ENCODE measurements at places on chromosomes 1 and 21. TPM values are rescaled to one million over a fixed set of nuclear protein-coding genes. Genes with fewer than 3 reads are reported as not detected.

The RPAP2 gene
- 28.5 TPM for polyA plus RNA-seq

The ERVH48-1 gene
- polyA plus RNA-seq: 1.8 TPM

The ADAMTSL4 gene
- 16.9 TPM for polyA plus RNA-seq

The RIPPLY3 gene
- polyA plus RNA-seq: 1.9 TPM

The LCE3E gene
- not detected for polyA plus RNA-seq

The SYTL1 gene
- polyA plus RNA-seq: 10.2 TPM

The PRDM15 gene
- polyA plus RNA-seq: 6.5 TPM

The C1orf159 gene
- polyA plus RNA-seq: 20.1 TPM

The SSX2IP gene
- 39.3 TPM for polyA plus RNA-seq

The ATP1A4 gene
- polyA plus RNA-seq: 0.12 TPM

The ZSWIM5 gene
- 7.1 TPM for polyA plus RNA-seq

The MRAP gene
- not detected for polyA plus RNA-seq

The TFF2 gene
- not detected for polyA plus RNA-seq

The SPTA1 gene
- 1.1 TPM for polyA plus RNA-seq

The FCRL5 gene
- polyA plus RNA-seq: 0.16 TPM

The PLA2G2F gene
- 0.19 TPM for polyA plus RNA-seq

DNA sequence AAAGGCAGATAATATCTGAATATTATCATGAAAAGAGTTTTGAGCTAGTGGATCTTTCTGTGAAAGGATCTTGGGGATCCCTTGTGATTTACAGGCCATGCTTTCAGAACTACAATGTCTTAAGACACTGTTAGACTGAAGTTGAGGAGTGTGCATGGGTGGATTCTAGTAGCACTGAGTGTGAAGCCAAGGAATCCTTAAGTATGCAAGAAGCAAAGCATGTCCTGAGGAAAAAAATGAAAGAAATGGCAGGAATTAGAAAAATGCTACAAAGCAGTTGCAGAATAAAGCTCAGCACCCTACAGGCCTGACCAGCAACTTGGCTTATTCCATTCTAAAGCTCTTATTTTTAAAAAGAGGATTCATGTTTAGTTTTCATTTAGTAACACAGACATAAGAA lies 11.9 kb downstream of the STX6 start:
- DNase-seq: no peak

DNA sequence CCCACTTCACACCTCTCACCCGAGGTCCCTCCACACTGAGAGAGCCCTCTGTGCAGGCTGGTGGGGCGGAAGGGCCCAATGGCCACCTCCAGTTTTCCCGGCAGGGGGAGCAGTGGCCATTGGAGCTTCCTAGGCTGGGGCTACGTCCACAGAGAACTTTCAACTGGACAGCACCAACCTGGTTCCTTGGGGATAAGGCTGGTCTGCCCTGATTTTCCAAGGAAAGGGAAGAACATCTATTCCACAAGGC lies 20.3 kb upstream of the LAPTM5 start:
- DNase-seq: no peak

DNA sequence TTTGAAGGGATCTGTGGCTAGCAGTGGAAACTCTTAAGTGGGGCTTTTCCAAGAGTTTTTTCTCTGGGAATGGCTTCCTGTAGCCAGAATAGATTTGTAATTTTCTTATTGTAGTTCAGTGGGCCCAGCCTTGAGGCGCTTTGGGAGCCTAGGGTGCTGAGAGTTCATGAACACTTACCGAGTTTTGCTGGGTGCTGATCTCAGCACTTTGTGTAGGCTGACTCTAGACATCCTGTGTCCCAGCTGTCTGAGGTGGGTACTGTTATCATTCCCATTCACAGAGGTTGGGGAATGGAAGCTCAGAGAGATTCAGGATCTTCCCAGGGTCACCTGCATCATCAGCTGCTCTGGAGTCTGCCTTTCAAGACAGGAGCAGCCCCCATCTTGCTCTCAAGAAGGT lies 7.0 kb downstream of the PPFIA4 start:
- no peak for DNase-seq

GRCh38 chr1:31272369-31272768 lies 24.2 kb downstream of the SNRNP40 start:
- DNase-seq: no peak

- no peak for DNase-seq
These were observed 953 bp downstream of the TRIM46 start for GRCh38 chr1:155174324-155175280.

GRCh38 chr21:45266518-45267389 lies 20.9 kb downstream of the POFUT2 start:
- DNase-seq: no peak

DNA sequence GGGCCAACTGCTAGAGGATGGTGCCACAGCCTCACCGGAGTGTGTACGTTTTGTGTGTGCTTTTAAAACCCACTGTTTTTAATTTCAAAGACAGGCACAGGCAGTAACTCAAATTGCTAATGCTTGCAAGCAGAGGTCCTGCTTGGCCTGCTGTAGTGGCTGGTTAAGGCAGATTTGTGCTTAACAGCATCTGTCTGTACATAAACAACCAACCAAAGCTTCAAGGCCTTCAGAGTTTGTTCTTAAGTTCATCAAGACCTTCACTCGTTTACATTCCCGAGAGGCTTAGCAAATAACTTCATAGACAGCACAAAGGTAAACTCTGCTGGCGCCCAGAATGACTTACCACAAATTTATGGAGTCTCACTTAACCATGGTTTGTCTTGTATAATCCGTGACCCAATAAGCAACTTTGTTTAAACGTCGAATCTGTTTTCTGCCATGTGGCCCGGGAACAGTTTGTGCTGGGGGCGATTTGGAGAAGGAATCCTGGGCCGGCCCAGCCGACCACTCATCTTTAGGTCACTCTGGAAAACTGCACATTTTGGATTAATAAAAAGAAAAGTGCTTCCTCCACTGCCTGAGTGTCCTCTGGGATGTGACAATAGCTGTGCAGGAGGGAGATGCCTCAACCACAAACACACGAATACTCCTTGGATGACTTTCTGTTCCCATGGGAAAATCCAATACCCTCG lies 58.1 kb downstream of the CAPZB start:
- DNase-seq: no peak

DNA sequence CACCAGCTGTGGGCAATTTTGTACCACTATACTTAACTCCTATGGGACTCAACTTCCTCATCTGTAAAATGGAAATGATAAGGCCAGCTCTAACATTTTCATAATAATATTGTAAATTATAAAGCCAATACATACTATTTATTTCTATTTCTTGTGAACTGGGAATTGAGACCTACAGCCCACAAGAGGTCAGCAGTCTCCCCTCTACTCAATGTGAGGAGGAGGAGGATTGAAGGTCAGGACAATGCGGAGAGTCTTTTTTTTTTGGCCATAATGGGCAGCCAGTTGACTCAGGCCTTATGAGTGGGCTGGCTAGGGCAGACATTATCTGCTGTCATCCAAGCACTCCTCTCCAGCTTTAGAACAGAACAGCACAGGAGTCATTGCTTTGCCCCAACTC lies 90.5 kb downstream of the NUF2 start:
- no peak for DNase-seq

- DNase-seq: no peak
These were observed 75.3 kb downstream of the HLX start for GRCh38 chr1:220954321-220955075.

DNA sequence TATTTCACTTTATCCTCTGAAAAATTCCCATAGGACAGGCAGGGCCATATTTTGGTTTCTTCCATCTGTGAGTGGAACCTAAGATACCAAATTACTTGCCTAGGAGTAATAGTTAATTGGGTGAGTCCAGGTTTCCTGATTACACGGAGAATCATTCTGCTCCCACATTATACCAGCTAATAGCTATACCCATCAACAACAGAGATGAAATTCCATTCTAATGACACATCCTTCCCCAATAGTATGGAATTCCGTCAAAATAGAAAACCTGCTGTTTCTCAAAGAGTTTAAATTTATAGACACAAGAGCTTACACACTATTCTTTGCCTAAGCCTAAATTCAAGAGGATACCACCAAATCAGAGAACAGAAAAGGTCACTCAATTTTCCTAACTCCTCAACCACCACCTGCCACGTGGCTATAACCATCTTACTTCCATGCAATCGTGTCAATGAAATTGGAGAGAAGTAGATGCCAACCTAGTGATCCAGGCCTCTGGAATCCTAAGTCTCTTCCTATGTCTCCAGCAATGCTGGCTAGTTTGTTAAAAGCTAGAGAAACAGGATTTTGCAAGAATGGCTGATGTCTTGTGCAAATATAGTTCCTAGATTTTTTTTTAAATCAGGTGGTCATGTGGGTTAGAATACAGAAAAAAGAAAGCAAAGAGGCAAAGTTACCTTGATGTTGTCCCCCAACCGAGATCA lies 6.2 kb downstream of the PPT1 start:
- no peak for DNase-seq
